SW 1271 (cell line): ENCODE measurements at places on chromosomes 7 and 10.

- no peak for DNase-seq
These were observed 9.6 kb upstream of the VIPR2 start for GRCh38 chr7:159154243-159154642.

GRCh38 chr7:28685242-28685643 is 272.9 kb downstream of the TRIL start:
- no peak for DNase-seq

GRCh38 chr10:127013211-127013656 is 108.0 kb downstream of the DOCK1 start:
- no peak for DNase-seq

DNA sequence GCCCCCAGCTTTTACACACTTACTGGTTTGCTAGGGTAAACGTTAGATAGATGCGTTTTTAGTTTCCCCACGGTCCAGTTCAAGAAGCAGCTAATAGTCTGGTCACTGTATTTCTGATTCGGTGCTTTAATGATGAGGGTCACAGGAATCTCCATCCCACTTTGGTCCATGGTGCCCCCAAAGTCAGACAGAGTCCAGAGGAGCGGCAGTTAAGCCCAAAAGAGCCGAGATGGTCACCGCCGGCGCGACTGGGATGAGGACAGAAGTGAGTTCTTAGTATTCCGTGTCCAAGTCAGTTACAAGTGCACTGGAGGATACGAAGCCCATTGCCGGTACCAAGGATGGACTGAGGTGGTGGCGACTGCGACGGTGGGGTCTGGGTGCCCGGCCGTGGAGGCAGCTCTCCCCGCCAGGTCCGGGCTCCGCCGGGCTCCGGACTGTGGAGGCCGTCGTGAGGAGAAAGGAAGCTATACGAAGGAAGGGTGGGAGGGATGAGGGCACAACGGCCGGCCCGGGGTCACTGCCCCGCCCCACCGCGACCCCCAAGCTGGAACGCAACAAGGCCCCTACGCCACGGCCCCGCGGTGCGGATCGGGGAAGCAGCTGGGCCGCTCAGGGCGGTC is 663 bp downstream of the HERPUD2 start:
- peak; percentile 22 for DNase-seq

DNA sequence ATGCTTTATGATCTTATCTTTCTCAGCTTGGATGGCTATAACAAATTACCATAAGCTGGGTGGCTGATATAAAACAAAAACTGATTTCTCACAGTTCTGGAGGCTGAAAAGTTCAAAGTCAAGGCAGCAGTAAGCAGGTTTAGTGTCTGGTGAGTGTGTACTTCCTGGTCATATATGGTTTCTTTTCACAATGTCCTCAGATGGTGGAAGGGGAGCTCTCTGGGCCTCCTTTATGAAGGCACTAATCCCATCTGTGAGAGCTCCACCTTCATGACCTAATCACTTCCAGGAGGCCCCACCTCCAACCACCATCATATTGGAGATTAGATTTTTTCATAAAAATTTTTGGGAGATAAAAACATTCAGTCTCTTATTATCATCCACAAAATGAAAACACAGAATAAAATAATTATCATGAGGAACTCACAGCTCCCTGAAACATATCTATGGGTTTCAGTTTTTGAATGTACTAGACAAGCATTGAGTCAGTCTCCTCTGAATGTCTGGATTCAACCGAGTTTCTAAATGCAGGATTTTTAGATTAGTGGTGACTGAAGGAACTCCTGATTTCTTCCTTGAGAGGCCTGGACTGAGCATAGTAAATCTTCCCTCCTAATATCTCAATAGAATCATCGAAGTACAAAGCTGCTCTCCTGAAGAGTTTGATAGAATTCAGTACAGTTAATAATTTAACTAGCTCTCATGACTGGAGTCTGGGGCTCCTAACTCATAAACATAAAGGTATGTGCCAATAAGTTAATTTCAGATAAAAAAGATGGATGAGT is 8.0 kb downstream of the CDC14C start:
- no peak for DNase-seq

DNA sequence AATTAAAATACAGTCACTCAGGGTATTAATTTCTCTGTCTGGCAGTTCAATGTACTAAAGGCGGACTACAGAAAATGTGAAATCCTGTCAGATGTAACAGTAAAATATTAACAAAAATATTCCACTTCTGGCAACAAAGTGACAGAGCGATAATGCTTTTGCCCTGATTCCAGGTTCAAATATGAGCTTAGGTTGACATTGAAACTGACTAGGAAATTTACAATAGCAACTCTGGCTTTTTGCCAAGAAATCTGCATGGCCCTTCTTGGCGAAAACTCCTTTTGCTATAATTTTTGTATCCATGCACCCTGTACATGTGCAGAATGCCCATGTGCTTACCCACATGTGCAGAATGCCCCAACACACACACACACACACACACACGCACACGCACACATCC is 552.2 kb downstream of the MDFIC start:
- no peak for DNase-seq

DNA sequence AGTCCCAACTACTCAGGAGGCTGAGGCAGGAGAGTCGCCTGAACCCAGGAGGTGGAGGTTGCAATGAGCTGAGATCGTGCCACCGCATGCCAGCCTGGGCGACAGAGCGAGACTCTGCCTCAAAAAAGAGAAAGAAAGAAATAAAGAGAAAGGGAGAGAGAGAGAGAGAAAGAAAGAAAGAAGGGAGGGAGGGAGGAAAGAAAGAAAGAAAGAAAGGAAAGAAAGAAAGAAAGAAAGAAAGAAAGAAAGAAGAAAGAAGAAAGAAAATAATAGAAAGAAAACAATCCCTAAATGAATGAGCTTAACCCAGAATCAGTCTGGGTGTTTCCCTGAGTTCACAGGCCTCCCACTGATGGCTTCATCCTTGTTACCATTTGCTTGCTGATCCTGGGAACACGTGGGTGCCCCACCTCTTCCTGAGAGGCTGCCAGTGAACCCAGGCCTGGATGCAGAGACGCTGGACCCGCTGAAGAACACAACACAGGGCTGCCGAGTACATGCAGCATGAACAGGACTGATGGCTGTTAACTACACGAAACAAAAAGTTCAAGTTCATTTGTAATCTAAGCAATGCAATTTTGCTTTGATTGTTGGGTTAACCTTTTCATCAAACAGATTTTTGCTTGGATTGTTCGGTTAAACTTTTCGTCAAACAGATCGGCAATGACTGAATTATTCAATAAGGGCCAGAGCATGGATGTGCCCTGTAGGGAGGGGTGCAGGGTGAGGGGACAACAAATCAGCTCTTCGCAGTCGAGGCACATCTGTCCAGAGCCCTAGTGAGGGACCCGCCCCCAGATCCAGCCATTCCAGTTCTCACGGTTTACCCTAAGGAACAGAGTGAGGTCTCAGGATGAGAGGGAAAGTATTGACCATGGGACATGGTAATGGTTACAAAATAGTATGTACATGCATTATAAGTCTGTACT is 11.5 kb downstream of the NPFFR1 start:
- no peak for DNase-seq

- no peak for DNase-seq
These were observed 3.6 kb upstream of the ARID5B start for GRCh38 chr10:61897671-61898434.

DNA sequence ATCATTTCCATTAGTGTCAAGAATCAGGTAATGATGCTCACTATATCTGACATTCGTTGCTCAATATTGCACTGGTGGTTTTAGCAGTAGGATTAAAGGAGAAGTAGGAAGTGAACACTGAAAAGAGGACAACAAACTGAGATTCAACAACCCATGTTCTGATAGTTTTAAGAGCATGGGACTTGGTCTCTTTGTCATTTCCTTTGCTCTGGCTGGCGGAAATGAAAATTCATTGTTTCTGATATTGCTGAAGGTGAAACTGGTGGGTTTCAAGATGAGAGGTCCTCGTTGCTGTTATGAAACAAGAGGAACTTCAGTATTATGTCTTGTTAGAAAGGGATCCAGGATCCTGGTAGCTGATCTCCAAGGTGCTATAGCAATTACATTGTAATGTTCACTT is 129.0 kb downstream of the DNAH11 start:
- DNase-seq = no peak

DNA sequence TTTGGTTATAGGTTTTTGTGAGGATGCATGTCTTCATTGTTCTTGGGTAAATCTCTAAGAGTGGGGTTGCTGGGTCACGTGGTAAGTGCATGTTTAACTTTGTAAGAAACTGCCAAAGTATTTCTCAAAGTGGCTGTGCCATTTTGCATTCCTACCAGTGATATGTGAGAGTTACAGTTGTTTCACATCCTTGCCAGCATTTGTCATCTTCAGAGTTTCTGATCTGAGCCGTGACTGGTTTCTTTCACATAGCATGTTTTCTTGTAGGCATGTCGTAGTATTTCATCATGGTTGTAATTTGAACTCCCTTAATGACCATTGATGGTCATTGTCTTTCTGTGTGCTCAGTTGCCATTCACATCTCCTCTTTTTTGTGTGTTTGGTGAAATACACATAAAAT is 286.0 kb downstream of the RNLS start:
- DNase-seq = no peak

- no peak for DNase-seq
These were observed 135.6 kb upstream of the HPS1 start for GRCh38 chr10:98582363-98582762.
